Occipital lobe (tissue), 3 donors: ENCODE measurements at places on chromosomes 3 and 15. TPM values are rescaled to one million over a fixed set of nuclear protein-coding genes. Genes with fewer than 3 reads are reported as not detected.

SLC27A2 gene
- 1.4 TPM for total RNA-seq

KBTBD12 gene
- 3.4 TPM for total RNA-seq

IGDCC3 gene
- total RNA-seq, result 7.6 TPM

CCDC9B gene
- total RNA-seq, result 1.6 TPM
